EL (cell line): ENCODE measurements at places on chromosomes 11 and 22.
A peak's percentile ranks its signal among the peaks of the same experiment; 100 is the strongest.

DNA sequence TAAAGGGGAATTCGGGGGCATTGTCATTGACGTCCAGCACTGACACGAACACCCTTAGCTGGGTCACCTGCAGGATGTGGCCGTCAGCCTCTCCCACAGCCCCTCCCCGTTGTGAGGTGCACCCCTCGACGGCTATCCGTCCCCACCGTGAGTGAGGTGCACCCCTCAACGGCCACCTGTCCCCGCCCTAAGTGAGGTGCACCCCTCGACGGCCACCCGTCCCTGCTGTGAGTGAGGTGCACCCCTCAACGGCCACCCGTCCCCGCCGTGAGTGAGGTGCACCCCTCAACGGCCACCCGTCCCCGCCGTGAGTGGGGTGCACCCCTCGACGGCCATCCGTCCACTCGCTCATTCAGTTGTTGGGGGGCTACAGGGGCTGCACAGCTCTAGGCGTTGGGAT, 2.9 kb downstream of the CDHR5 start:
- no peak for DNase-seq

DNA sequence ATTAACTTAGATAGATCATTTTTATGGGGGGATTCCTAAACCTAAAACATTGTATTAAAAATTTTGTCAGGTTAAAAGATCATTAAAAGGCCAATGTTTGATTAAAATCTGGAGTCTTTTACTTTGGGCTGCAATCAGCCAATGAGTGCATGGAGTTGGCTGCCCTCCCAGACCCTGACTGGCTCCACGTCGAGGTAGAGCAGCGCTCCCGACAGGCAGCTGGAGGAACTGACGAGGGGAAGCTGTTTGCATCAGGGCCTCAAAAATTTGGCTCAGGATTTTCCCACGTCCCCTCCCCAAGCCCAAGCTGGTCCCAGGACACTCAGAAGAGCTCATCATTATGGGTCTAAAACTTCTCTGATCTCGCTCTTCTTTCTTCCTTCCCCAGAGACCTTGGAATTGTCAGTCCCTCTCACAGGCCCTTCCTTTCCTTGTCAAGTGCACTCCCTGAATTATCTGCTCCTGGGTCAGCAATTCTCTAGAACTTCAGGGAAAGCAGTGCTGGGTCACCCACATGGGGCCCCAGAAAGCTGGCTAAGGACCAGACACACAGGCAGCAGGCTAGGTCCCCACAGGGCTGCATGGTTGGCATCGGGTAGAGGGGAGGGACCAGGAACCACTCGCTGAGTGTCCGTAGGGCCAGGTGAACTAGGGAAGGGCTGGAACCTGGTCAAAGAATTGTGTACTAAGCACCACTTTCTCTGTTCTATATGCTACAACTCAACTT, 119.6 kb upstream of the IGLL5 start:
- DNase-seq, result no peak

- DNase-seq, result peak; percentile 24
Observed at GRCh38 chr11:7890417-7891172, 40.5 kb downstream of the OR10A6 start.

- no peak for DNase-seq
Observed at GRCh38 chr22:29580200-29580810, 608 bp downstream of the NIPSNAP1 start.

GRCh38 chr11:102695201-102695600, 10.4 kb downstream of the MMP27 start:
- DNase-seq, result no peak

- no peak for DNase-seq
Observed at GRCh38 chr22:19622061-19622441, 92.3 kb upstream of the SEPTIN5 start.

GRCh38 chr22:39148026-39148726, 4.3 kb downstream of the CBX7 start:
- no peak for DNase-seq

- DNase-seq, result no peak
Observed at GRCh38 chr22:47205081-47205491, 442.6 kb downstream of the TBC1D22A start.

GRCh38 chr22:43310798-43311197, 32.4 kb downstream of the SCUBE1 start:
- no peak for DNase-seq
